ENCODE measurements at places on chromosomes 2 and 18. TPM values are rescaled to one million over a fixed set of nuclear protein-coding genes. Genes with fewer than 3 reads are reported as not detected.

- peak; percentile 13 for DNase-seq
These were observed 456.3 kb downstream of the DLGAP1 start for GRCh38 chr18:3998698-3999333.

DNA sequence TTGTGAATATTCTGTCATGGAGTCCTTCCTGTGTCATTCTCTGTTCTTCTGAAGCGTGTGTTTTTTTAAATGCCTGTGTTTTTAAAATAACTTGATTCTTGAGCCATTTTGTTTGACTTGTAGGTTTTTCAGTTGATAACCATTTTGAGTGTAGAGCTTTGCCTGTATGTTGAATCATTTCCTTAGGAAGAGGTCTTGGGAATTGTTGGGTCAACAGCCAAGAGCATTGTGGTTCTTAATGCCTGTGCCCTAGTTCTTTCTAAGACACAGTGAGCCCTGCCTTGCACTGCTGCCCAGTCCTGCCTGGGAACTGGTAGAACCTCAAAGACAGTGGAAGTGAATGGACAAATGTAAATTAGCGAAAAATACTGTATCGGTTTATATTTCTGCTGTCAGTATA, 25.9 kb downstream of the RAB12 start:
- DNase-seq = no peak

The UGGT1 gene
- polyA plus RNA-seq = 25.3 TPM

DNA sequence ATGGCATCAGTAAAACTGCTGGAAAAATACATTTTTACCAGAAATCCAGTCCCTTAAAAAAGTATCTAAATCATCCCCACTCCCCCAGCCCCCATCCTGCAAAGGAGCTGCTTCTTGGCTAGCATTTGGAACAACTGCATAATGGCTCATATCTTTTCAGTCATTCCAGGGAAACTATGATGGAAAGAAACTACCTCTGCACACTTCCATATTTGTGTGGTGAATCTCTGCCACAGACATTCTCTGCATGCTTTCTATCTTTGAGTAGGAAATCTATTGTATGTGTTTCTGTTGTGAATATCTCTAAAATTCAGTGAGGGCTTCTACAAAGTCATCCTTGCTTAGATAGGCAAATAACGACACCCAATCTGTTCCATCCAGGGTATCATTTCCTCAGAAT, 632.3 kb downstream of the LRP1B start:
- no peak for DNase-seq

The EMILIN1 gene
- polyA plus RNA-seq = 61.4 TPM

DNA sequence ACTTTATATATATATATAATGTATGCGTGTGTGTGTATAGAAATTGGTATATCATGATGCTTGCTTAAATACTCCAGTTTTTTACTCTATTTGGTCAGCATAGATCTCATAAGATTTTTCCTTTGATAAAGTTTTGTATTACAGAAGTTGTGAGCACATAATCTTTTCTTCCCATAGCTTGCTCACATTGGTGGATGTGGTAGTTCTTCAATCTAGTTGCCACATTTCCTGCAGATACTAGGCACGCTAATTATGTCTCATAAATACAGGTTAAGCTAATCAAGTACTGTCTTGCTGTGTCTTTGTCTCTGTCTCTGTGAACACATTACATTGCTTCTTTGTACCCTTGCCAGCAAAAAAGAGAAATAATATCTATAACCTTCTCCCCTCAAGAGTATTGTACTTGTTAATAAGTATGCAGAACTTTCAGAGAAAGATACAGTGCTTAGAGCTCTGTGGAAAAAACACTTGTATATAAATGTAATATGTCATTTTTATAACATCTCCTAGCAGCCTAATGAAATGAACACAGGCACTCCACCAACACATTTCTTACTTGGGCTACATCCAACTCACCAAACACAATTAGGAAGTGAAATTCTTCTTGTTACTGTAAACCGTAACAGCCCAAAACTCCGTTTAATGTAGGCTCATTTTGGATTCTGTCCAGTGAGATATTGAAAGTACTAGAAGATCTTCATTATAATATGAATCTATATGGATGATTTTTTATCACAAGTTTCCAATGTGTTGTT, 306.7 kb upstream of the SLC8A1 start:
- no peak for DNase-seq

The RTP5 gene
- polyA plus RNA-seq = 0.08 TPM

DNA sequence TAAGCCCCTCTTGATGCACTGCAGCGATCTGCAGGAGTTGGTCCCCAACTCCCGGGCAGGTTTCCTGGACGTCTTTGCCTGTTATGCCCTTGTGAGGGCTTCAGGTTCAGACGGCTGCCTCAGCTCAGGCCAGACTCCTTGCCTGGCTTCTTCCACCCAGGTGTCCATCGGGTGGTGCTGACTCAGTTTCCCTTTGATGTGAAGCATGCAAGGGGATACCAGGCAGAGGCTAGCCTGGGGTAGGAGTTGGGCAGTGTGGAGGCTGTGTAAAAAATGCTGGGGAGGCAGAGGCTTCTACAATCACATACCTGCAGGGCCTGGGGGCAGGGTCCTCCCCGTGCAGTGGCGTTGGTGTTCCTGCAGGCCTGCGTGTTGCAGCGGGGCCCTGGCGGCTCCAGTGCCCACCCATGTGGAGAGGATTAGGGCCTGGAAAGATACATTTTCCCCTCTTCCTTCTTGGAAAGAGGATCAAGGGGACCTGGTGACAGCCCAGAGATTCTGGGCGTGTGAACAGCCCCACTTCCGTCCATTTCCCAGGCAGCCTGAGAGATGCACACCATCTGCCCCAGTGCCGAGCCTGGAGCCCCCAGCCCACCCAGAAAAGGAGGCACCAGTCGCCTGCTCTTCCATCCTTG, 338.3 kb downstream of the DYSF start:
- no peak for DNase-seq

DNA sequence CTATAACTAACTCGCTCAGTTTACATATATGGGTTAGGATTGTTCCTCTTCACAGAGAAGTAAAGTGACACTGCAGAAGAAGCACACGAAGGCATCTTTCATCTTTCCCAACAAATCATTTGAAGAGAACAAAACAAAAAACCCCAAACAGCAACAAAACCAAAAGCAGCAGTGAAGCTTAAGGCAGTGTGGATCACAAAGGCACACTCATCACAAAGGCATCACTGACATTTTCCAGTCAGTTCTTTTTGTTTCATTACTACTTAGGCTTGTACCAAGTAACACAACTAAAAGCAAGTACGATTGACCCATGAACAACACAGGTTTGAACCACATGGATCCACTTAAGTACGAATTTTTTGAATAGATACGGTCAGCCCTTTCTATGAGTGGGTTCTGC, 75.7 kb downstream of the RNF152 start:
- no peak for DNase-seq
